Activated T-helper 2 cell treated with anti-CD3 and anti-CD28 coated beads, Interferon-gamma antibody, Interleukin-2, Interleukin-4, amounts not matched to agents 10 μg/mL and 5 μg/mL and 100 μg/mL, durations not matched to agents 14 hours and 24 hours and 36 hours (primary cell): ENCODE measurements at places on chromosomes 11 and 22.

GRCh38 chr11:20007386-20007785 lies 152.9 kb downstream of the DBX1 start:
- DNase-seq = no peak

GRCh38 chr11:73257342-73258103 lies 14.6 kb upstream of the P2RY6 start:
- DNase-seq = no peak

DNA sequence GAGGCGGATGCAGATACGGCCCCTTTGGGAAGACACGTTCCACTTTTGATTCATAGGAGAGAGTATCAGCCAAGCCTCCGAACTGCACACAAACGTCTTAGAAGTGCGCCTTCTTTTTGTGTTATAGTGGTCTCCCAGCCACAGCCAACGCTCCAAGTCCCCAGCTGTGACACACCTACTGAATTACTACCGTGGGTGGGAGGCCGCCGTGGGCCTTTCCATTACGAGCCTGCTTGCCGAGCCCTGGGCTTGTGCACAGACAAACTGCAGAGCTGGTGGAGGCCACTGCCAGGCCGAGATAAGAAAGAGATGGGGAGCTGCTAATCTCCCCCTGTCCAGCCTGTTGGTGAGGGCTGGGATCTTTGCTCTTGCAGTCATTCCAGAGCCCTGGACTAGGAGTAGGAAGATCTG lies 761 bp downstream of the HMBS start:
- no peak for DNase-seq

DNA sequence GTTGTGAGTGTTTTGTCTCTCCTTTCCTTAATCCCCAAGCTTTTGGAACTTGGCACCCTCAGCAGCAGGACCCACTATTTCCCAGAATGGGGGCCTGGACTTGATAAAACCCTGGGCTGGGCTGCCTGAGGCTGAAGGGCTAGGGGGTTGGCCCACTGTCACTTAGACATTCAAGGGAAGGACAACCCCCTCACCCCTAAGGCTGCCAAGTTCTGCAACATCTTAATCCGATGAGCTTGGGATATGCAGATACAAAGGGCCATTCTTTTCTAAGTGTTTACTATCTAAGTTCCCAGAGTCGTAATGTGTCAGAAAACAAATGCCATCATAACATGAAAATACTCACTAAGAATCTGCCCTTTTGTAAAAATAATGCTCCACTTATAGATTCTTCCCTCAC lies 42.9 kb downstream of the IRAG1 start:
- no peak for DNase-seq

DNA sequence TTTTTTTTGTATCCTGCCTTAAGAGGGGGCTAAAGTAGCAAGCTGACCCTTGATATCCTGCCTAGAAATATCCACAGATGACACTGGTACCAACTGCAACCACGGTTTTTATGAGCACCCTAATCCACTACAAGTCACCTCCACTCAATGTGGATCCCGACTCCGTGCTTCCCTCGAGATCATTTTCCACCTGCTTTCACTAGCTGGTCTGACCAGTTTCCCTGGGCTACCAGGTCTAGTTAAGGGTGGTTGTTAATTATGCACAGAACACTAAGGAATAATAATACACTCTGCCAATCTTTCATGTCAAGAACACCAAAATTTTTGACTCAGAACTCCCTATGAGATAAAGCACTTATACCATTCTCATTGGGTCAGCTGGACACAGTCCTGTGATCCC lies 82.3 kb downstream of the ABTB2 start:
- no peak for DNase-seq

GRCh38 chr11:8063324-8063723 lies 17.7 kb upstream of the TUB start:
- DNase-seq = peak; percentile 6

DNA sequence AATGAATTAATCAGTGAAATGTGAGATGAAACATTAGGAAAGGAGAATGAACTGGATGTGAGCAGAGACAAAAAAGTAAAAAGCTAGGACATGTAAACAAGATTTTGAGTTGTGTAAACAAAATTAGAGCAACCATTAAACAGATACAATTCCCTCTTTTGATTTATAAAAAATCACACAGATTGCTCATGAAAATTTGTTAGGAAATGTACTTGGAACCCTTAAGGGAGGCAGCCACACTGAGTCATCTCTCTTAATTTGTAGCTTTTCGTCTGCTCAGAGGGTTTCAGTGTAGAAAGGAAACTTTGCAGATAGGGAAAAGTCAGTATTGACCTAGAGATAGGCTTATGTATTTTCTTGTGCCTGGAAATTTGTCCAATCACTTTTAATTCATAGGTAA lies 49.6 kb upstream of the ME3 start:
- no peak for DNase-seq

- no peak for DNase-seq
Measured at GRCh38 chr11:34239465-34240149, 118.2 kb downstream of the ABTB2 start.

DNA sequence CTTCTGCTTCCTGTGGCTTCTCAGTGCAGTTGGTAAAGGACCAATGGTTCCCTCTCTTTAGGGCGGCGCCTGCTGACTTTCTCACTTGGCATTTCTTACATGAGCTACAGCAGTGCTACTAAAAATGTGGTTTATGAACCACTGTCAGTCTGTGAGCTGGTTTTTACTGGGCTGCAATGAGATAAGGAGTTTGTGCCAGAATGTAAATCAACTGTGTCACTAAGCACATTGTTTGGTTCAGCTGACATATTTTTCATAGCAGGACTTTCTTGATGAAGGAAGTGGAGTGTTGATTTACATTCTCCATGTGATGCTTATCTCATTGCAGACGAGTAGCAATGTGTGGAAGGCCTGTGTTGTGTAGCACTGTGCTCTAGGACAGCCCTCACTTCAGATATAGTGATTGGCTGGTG lies 463.3 kb downstream of the SOX6 start:
- DNase-seq = no peak

GRCh38 chr11:70825893-70826540 lies 426.4 kb downstream of the SHANK2 start:
- no peak for DNase-seq

DNA sequence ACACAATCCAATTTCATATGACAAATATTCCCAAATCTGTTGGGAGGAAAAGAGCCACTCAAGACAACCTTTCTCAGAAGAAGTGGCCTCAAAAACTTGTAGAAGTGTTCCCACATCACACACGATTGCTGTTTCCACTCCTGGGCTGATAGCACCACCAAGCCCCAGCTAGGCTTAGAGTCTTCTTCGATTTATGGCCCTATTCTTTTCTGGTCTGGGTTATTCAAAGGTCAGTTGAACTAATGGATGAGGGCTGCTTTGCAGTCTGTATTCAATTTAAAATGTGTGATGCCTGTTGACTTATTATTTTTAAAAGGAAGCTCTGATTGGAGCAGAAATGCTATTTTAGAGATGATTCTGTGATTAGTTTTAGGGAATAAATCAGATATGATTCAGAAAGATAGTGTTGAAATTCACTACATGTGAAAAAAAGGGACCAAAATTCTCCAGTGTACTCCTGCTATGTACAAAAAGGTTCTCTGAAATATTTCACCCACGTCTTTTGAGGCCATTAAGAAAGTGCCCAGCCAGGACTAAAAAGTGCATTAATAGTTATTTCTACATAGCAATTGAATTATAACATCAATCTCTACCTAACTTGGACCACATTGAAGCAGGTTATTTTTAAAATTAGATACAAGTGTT lies 57.3 kb upstream of the SPON1 start:
- no peak for DNase-seq

GRCh38 chr11:2178906-2179494 lies 7.4 kb upstream of the TH start:
- DNase-seq = no peak

DNA sequence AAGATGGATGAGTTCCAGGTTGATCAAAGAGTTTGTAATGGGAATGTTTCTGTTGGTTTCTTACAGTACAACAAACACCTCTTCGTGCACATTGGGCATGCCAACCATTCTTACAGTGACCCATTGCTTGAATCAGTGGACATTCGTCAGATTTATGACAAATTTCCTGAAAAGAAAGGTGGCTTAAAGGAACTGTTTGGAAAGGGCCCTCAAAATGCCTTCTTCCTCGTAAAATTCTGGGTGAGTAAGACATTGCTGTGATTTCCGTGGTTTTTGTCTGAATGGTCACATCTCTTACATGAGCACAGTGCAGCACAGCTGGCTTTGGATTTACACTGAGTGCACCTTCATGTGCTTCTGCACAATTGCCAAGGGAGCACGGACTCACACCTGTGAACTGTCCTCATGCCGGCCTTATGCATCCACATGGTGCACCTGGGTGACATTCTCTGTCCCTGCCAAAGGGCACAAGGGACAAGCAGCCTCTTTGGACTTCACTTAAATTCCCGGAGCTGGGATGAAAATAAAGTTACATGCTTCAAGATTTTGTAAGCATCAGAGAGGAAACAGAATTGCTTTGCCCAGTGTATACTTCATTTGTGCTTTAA lies 107.1 kb upstream of the RASSF10 start:
- no peak for DNase-seq

DNA sequence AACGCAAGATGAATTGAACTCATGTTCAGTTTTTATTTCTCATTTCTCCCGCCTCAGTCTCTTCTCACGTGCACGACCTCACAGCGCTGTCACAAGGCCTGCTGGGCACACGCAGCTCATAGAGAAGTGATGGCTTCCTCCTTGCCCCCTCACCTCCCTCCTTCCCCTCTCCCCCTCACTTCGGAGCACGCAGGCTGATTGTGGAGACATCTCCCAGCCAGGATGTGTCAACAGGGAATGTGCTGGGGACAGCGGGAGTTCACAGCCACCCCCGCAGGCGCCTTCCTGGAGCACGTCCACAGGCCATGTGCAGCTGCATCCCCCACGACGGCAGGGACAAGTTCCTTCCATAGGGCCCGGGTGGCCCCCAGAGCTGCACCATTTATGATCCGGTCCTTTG lies 29.1 kb upstream of the KRTAP5-6 start:
- DNase-seq = no peak

DNA sequence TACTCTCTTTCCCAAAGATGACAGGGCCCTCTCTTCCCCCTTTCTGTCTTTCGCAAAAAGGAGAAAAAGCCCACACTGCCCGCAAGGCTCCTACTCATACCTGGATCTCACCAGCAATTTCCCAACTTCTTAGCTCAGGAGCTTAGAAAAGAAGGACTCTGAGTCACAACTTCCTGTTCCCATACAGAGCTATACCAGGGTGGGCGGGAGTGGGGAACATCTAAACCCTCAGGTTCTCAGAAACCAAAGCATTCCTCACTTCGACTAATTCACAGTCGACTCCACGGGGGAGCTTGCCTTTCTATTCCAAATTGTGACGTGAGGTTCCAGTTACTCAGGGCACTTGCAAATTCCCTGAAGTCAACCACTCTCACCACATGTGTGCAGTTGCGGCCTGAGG lies 61.9 kb downstream of the MTNR1B start:
- no peak for DNase-seq

GRCh38 chr11:46383404-46383758 lies 1.9 kb downstream of the MDK start:
- DNase-seq = no peak

DNA sequence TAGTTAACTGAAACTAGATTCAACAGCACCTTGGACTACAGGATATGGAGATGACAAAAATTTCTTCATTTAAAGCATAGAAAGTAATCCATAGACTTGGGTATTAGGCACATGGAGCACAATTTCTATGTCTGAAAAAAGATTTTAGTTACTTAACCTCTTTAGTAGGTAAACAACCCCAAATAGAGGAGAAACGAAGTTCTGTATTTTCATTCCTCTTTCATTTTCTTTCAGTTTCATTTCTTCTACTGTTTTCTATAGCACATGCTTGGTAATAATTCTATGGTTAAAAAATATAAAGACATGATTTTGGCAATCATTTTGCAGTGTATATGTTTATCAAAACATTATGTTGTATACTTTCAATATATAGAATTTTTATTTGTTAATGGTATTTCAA lies 99.5 kb downstream of the CASP12 start:
- no peak for DNase-seq

- no peak for DNase-seq
Measured at GRCh38 chr22:19739448-19739895, 16.1 kb downstream of the GP1BB start.

DNA sequence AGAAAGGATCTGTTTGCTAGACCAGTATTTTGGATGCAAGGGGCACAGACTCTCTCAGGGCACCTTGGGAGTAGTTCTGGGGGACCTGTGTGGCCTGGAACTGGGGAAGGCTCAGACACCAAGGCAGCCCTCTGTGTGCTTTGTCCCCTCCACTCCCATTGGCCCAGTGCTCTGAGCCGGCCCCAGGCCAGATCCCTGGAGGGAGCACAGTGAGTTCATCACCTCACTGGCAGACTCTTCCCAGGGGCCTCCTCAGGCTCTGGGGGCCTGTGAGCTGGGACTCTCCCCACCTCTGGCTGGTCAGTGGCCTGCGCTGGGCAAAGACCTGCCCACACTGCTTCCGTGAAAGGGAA lies 51.7 kb downstream of the CHRDL2 start:
- DNase-seq = no peak

DNA sequence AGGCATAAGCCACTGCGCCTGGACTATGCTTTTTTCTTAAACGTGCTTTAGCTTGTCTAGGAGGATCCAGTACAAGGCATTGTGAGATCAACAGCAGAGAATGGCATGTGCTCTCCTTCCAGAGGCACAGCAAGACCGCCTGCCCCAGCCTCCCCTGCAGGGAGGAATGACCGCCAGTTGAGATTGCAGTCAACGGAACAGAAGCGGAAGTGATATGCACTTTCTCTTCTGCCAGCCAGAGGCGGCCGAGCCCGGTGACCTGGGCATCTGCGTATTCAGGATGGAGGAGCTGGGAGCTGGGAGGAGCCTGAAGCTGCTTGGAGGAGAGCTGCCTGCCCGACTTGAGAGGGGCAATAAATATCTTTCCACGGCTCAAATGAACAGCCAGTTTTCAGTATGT lies 243.0 kb downstream of the CTTN start:
- no peak for DNase-seq

GRCh38 chr22:30868663-30869385 lies 99.8 kb downstream of the MORC2 start:
- DNase-seq = no peak

- no peak for DNase-seq
Measured at GRCh38 chr11:118318581-118319336, 14.2 kb downstream of the CD3E start.

DNA sequence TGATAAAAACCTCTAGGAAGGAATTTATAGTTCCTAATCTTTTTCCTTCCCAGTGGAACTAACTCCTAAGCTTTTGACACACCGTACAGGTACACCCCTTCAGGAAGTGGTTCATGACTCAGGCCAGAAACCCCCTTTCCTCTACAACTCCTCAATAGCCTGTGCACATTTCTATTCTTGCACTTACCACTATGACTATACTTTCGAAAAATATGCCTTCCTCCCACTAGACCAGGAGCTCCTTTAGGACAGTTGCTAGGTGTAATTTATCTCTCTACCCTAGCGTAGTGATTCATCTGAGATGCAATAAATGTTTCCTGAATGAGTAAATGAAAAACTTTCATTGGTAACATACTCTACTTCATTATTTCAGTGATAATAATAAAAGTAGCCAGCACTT lies 14.5 kb downstream of the MAP6 start:
- DNase-seq = no peak
